ENCODE measurements at places on chromosomes 7 and 10.
A peak's percentile ranks its signal among the peaks of the same experiment; 100 is the strongest.

- no peak for DNase-seq
These were observed 18.8 kb downstream of the NUDT1 start for GRCh38 chr7:2260820-2261219.

GRCh38 chr10:44042075-44042770 lies 342.7 kb downstream of the CXCL12 start:
- DNase-seq: no peak

GRCh38 chr10:50576245-50576815 lies 47.4 kb downstream of the SGMS1 start:
- DNase-seq: no peak

- DNase-seq: no peak
These were observed 271.7 kb downstream of the TRIL start for GRCh38 chr7:28686418-28686800.

- DNase-seq: peak; percentile 32
These were observed 10.8 kb downstream of the KLF6 start for GRCh38 chr10:3774018-3774813.

- no peak for DNase-seq
These were observed 1174.3 kb downstream of the GATA3 start for GRCh38 chr10:9228771-9229170.

DNA sequence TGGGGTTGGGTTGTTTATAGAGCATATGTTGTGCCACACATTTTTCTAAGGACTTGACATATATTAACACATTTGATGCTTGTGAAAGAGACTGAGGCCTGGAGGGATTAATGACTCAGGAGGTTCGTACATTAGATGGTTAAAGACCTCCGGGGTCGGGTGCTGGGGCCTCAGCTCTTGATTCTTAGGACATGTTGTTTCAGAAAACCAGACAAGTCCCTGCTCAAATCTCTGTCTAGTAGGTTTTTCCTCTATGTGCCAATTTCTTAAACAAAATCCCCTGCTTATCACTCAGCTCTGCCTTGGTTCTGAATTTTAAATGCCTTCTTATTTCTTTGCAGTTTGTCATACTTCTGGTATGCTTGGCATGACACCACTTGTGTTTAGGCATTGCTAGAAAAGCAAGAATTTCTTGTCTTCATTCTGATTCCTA lies 5.8 kb downstream of the UPP1 start:
- no peak for DNase-seq

- DNase-seq: no peak
These were observed 147.5 kb downstream of the SEMA3D start for GRCh38 chr7:85039196-85039923.

DNA sequence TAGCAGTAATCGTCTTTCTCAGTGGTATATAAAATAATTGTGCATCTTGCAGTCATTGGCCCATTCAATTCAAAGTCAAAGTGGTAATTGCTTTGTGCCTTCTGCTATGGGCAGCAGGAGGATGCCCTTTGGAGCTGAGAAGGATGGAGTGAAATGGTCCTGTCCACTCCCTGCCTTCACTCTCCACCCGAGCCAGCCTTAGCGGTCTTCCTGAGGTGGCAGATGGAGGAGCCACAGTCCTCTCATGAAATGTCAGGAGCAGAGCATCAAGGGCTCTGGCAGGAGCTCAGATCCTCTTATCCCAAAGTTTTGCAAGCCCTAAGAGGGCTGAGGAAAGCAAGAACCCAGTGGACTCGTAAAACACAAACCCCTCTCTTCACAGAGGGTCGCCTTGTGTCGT lies 199.4 kb downstream of the DYNC1I1 start:
- DNase-seq: no peak

DNA sequence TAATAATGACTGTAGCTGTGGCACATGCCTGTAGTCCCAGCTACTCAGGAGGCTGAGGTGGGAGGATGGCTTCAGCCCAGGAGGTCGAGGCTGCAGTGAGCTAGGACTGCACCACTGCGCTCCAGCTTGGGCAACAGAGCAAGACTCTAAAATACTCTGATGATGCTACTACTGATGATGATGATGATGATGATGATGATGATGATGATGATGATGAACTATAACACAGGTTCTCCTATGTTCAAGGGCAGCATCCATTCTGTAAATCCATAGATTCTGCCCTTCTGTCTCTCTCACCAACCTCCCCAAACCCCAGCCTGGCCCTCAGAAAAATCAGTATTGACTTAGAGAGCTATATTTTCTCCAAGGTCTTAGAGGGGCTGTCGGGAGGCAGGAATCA lies 22.8 kb upstream of the EN2 start:
- no peak for DNase-seq

DNA sequence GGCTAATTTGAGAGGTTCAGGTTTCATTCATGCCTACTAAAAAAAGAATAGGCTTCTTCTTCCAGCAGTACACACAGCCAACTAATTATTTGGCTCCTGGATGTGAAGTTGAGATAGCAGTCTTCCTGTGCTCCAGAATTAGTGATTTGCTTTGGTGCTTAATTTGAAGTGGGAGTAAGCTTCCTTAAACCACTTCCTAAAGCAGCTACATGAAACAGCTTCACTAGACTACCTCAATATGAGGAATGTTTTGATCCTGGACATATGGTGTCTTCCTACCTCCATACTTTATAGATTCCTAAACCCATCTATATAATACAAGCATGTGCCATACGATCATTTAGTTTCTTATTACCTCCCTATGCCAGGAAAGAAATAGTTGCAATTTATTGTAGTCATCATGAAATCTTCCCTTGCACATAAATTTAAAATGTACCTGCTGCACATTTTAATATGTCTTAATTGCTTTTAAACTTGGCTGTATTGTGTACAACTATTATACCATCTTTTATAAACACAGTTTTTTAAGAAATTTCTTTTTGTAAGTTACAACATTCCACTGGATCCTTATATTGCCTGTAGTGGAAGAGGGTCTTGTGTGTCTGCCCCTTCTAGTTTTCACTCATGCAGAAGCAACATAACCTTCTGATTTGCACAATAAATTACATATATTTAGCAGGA lies 8.6 kb downstream of the VIM start:
- DNase-seq: no peak

- DNase-seq: no peak
These were observed 7.1 kb downstream of the HEPACAM2 start for GRCh38 chr7:93218997-93219827.

- DNase-seq: no peak
These were observed 276.3 kb downstream of the GPR37 start for GRCh38 chr7:124489082-124489819.

GRCh38 chr7:157097569-157097968 lies 41.2 kb upstream of the UBE3C start:
- DNase-seq: no peak

- no peak for DNase-seq
These were observed 189.4 kb downstream of the KCNMA1 start for GRCh38 chr10:77448226-77448625.

- no peak for DNase-seq
These were observed 183.3 kb downstream of the ELAPOR2 start for GRCh38 chr7:86876146-86876545.

DNA sequence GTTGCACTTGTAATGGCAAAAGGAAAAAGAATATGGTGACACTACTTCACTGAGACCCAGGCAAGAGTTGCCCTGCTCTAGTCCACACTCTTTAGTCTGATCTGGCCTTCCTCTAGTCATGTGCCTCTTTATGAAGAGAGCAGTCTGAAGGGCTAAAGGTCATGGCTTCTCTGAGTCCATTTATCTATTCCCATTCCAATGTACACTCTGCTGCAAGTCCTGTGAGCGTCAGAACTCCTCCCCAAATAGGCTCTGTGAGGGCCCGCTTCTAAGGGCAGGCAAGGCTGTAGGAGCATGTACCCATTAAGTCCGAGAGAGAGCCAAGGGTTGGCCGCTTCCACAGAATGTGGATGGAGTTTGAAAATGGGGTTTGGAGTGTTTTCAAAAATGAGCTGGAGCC lies 209.3 kb downstream of the AHR start:
- DNase-seq: no peak

GRCh38 chr7:106413446-106413845 lies 128.7 kb upstream of the NAMPT start:
- DNase-seq: no peak

DNA sequence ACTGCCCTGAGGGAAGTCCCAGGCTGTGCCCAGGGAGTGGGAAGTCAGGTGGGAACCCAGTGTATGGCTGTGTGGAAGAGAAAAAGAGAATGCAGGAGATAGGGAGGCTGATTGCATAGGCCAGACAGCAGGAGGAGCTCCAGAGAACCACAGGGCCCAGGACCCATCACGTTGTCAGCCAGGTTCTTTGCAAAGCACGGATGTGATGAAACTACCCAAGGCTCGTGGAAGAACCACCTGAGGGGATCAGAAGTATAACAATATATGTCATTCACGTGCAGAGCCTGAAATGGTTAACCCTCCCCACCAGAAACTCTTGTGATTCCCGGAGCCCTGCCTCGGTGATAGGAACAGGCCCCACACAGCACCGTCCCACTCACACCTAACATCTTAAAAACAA lies 83.6 kb downstream of the LARP4B start:
- DNase-seq: no peak

- DNase-seq: peak; percentile 38
These were observed 31.0 kb downstream of the AMZ1 start for GRCh38 chr7:2719007-2719406.

- no peak for DNase-seq
These were observed 2.7 kb downstream of the YWHAG start for GRCh38 chr7:76356115-76356514.

GRCh38 chr10:79435271-79436065 lies 10.0 kb downstream of the ZCCHC24 start:
- DNase-seq: no peak

DNA sequence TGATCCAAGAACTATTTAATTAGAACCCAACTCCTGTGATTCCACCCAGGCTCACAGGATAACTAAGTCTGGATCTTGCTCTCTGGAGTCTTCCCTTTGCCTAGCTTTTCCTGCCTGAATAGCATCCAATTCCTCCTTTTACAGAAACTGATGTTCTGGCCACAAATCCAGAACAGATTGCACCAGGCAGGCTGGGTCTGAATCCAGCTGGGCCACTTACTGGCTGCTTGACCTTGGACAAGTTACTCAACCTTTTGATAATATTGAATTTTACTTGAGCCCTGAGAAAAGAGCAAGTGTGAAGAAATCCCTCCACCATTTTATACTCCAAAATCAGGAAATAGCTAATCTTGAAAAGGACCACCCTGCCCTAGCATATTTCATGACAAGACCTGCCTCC lies 55.5 kb upstream of the SLC35G1 start:
- DNase-seq: no peak

DNA sequence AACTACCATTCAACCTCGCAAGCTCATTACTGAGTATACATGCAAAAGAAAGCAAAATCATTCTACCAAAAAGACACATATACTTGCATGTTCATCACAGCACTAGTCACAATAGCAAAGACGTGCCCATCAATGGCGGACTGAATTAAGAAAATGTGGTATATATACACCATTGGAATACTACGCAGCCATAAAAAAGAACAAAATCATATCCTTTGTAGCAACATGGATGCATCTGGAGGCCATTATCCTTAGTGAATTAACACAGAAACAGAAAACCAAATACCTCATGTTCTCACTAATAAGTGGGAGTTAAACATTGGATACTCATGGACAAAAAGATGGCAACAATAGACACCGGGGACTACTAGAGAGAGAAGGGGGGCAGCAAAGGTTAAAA lies 6.4 kb downstream of the TRDMT1 start:
- DNase-seq: no peak

GRCh38 chr10:132300582-132300981 lies 7.2 kb downstream of the STK32C start:
- DNase-seq: no peak

DNA sequence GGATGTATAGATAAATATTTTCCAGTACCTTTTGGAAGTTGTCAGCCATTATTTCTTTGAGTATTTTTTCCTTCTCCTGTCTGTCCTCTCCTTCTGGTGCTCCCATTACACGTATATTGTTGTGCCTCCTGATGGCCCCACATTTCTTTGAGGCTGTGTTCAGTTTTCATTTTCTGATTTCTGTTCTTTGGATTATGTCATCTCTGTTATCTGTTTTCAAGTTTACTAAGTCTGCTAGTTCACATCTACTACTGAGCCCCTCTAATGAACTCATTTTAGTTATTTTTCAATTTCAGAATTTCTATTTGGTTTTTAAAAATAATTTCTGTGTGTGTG lies 16.3 kb downstream of the RBM33 start:
- no peak for DNase-seq

- no peak for DNase-seq
These were observed 50.6 kb upstream of the SMNDC1 start for GRCh38 chr10:110355141-110355831.

DNA sequence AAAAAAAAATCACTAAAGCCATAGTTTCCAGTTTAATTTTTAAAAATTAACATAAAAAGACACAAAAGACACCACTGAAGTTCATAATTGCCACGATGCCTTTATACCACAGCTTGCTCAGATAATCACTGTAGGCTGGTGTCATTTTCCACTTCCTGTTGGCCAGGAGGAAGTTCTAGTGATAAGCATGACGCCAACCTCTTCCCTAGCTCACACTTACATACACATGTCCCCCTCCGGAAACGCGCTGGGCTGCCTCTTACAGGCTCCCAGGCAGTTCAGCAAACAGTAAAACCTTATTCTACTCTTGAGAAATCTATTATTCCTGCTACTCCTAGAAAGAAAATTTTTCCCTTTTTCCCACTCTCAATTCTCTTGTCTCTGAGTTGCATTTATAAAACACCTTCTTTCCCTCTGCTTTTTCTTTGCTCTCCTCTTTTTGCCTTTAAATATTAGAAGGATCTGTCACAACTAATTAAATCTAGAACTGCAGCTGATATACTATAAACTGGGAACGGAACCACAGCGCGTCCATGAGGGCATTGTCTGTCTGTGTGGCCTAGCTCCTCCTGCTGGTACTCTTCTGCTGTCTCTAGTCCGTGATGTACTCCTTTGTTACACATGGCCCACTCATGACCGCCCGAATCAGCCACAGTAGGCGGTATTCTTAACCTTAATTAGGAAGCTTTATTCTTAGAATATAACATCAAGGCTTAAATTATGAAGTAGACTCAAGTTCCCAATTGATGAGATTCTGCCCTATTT lies 664.9 kb downstream of the CNTNAP2 start:
- no peak for DNase-seq

GRCh38 chr7:114481999-114482398 lies 67.4 kb downstream of the FOXP2 start:
- DNase-seq: no peak
